ENCODE measurements at places on chromosomes 7 and 10.

GRCh38 chr7:23915236-23915635 is 205.2 kb downstream of the STK31 start:
- no peak for DNase-seq

DNA sequence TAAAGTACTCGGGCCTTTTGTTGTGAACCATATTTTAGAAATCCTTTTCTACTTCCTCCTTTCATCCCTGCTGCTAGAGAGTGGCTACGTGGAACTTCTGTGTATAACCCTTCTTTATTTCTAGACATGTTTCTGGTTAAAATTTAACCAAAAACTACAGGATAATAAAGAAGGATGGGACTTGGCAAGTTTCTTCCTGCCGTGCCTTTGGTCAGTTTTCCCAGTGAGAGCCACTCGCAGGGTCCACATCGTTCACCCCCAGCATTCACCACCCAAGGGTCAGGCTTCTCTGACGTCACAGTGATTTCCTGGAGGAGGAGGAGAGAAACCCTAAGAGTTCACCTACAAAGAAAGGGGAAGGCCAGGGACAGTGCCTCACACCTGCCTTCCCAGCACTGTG is 45.4 kb downstream of the NKX6-2 start:
- no peak for DNase-seq

DNA sequence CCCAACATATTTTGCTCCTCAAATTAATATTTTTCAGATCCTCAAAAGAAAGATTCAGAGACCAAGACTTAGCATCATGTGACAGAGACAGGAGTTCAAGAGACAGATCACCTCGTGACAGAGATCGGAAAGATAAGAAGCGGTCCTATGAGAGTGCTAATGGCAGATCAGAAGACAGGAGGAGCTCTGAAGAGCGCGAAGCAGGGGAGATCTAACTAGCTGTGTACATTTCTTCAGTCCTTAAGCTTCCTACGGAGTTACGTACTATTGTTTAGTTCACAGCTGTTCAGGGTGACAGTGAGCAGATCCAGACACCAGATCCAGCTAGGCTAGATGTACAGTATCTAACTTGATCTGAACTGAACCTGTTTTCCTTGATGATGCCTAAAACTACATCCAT is 61.3 kb downstream of the KLRG2 start:
- DNase-seq, result no peak

DNA sequence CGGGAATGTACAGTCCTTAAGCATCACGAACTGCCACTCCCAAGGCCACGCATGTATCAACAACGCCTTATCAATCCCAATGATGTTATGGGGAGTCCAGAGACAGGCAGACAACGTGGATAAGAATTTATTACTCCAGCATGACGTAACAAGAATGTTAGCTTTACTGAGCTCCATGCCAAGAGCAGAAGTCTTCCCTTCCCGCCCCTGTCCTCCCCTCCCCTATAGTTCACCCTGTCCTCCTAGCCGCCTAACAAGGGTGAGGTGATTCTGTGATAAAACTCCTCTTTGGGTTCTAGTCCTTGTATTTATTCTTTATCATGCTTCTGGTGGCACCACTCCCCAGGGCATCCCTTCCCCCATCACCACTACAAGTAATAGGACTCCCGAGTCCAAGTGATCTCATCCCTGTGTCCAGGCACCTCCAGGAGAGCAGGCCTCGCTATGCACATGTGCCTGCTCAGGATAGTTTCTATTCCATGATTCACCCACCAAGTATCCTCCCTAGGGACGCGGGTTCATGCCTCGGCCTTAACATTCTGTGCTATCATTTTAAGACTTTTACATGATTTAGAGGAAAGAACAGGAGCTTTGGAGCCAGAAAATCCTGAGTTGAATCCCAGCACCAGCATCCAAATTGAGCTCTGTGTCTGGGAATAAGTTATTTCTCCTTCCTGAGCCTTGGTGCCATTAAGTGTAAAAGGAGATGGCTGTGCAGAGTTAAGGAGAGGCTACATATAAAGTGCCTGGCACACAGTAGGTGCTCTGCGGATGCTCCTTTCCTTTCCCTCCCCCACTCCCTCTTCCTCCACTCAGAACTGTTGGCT is 15.4 kb downstream of the GSDME start:
- DNase-seq, result no peak

- DNase-seq, result no peak
Measured at GRCh38 chr7:46165276-46165675, 244.2 kb upstream of the IGFBP3 start.

DNA sequence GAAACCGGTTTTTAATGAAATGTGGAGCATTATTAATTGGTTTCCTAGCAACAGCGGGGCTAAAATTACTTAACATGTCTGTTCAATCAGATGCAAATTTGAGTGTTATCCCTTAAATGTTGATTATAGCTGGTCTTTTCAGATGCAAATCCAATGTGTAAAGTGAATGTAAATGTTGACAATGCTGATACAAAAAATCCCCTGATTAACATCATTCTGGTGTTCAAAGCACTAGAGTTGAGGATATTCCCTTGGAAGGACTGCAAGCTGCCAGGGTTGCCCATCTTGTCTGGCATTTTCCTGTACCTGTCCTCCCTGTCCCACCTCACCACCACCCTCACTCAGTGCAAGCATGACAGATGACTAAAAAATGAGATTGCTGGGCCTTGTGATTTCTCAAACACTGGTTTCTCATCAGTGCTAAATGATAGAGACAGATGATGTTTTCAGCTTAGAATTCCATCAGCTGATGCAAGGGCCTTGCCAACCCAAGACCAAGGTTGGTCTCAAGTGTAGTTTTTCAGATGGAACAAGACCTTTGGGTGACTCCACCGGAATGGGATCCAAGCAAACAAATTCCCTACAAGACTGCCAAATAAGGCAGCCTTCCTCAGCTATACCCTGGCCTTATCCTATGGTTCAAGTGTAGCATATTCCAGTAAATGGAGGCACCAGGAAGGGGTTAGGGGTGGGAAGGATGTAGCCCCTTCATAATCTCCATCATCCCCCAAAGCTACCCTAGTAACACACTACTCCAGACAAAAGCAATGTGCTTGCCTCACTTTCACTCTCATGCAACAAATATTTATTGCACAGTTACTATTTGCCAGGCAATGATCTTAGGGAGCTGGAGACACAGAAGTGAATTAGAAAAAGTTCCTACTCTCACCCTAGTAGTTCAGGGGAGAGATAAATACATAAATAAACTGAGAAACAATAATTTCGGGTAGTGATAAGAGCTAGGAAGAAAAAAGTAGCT is 54.9 kb downstream of the JAZF1 start:
- DNase-seq, result peak; percentile 30

DNA sequence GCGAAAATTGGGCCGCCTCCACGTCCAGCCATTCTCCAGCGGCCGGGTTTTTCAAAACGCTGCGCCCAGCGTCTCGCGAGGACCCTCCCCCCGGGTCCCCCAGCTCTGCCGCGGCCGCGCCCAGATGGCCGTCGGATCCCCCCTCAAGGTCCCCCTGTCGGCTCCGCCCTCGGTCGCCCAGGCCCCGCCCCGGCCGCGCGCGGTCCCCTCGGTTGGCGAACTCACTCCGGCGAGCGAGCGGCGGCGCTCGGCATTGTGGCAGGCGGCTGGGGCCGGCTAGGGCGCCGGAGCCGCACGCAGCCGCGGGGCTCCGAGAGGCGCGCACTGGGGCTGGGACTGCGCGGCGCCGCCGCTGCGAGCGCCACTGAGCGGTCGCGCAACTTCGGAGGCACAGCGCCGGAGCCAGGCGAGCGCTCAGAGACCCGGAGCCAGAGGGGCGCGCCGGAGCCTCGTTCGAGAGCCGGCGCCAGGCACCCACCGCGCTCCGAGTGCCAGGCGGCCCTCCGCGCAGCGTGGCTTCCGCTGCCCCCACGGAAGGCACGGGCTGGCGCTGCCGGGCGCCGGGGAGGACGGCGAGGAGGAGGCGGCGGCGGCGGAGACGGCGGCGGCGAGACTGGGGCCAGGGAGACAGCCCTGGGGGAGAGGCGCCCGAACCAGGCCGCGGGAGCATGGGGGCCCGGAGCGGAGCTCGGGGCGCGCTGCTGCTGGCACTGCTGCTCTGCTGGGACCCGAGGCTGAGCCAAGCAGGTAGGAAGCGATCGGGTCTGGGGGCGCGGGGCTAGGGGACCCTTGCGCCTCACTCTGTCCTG is at the start of gene UNC5B:
Gene UNC5B (plus strand): TSS at position 253 of the 809 bp plus-strand sequence. CDS start 416 bp downstream, at position 669.
- peak; percentile 72 for DNase-seq

- DNase-seq, result no peak
Measured at GRCh38 chr7:94270772-94271171, 123.9 kb upstream of the COL1A2 start.

GRCh38 chr7:31710171-31710570 is 23.2 kb downstream of the PPP1R17 start:
- no peak for DNase-seq

DNA sequence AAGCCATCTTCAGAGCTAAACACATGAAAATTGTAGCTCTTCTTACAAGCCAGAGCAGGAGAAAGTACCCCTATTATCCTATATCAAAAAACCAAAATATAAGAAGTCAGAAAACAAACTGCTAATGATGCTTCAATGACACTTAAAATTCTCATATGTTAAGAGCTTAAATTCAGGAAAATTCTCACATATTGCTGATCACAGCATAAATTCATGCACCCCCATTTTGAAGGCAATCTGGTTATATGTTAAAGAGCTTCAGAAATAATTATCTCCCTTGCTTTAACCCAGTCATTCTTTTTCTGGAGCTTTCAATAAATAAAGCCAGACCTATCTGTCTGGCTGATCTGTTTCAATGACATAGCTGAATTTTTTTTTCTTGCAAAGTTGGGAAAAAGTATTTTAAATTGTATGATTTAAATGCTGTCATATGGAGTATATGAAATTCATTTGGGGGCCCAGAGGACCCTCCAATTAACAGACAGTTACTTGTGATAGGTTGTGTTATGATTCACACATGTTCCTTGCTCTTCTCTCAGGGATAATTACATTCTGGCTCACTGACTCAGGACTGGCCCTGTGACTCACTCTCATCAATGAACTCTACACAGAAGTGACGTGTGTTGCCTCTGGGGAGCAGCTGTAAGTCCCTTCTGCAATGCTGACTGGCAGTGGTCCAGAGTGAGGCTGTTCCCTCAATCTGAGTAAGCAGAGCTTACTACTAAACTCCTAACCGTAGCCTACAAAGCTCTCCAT is 85.2 kb downstream of the HGF start:
- peak; percentile 99 for DNase-seq

DNA sequence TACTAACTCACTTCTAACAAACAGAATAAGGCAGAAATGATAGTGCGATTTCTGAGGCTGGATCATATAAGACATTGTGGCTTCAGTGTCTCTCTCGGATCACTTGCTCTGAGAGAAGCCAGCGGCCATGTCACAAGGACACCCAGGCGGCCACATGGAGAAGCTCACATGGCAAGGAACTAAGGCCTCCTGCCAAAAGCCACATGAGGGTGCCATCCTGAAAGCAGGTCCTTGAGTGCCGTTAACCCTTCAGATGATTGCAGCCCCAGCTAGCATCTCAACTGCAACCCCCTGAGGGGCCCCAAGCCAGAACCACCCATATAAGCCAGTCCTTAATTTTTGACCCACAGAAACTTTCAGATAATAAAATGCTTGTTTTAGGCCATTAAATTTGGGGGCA is 6.9 kb upstream of the VDAC2 start:
- no peak for DNase-seq

- no peak for DNase-seq
Measured at GRCh38 chr7:95316588-95316987, 7.7 kb downstream of the PON1 start.

DNA sequence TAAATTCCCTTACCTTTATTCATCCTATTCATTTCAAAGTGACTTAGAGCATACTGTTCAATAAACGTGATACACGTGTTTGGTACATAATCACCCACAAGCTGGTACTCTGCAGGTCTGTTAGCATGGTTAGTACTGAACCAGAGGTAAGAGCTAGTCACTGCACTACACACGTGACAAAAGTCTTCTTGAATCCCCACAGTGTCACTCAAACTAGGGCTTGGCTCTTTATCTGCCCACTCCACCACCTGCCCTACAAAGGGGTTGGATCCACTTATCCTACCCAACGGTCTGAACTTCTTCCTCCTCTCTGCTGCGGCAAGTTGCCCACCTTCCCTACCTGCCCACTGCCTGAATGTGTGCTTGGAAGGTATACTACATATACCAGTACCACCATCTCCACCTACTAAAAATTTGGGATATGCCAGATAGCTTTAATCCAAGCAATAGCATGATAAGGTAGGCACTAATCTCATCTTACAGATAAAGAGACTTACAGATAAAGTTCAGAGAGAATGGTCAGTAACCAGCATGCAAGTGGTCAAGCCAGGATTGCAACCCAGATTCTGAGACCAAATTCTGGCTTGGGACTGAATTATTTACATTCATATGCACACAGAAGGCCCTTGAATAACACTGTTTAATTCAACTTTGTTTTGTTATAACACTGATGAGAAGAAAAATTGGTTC is 92.2 kb downstream of the SGMS1 start:
- no peak for DNase-seq

GRCh38 chr7:121452389-121452788 is 56.3 kb upstream of the FAM3C start:
- no peak for DNase-seq

GRCh38 chr7:81638198-81638597 is 131.6 kb downstream of the HGF start:
- DNase-seq, result no peak

GRCh38 chr7:87833130-87833529 is 43.0 kb downstream of the SLC25A40 start:
- DNase-seq, result no peak

- DNase-seq, result no peak
Measured at GRCh38 chr10:126245501-126245900, 142.8 kb downstream of the ADAM12 start.

GRCh38 chr10:12510501-12510941 is 161.2 kb downstream of the CAMK1D start:
- DNase-seq, result no peak

GRCh38 chr7:139598642-139599041 is 75.2 kb downstream of the CLEC2L start:
- no peak for DNase-seq

DNA sequence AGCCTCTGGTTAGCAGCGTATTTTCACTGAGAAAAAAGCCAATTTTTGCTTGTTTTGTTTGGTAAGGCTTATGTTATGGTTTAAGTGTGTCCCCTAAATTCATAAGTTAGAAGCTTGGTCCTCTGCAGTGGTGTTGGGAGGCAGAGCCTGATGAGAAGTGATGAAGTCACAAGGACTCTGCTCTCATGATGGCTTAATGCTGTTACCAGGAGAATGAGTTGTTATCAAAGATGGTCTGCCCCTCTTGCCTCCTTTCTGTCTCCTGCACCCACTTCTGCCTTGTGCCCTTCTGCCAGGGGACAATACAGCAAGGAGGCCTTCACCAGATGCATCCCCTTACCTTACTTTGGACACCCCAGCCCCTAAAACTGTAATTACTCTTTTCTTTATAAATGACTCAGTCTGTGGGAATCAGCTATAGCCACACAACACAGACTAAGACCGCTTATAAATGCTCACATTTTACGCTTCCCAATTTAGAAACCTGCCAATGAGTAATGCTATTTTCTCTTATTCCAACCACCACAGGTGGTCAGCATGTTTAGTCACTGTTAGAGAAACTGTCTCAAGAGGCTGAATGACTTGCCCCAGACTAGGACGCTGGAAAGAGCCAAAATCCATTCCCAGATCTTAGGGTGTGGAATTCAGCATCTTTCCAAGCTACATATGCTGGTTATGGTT is 6.1 kb upstream of the PKD1L1 start:
- no peak for DNase-seq

GRCh38 chr10:85604136-85604725 is 762.4 kb downstream of the GRID1 start:
- no peak for DNase-seq

GRCh38 chr10:84825330-84825729 is 496.9 kb downstream of the CCSER2 start:
- DNase-seq, result no peak

Measured in AG09319 (cell line).